ENCODE measurements at places on chromosomes 4 and X.
A peak's percentile ranks its signal among the peaks of the same experiment; 100 is the strongest.

DNA sequence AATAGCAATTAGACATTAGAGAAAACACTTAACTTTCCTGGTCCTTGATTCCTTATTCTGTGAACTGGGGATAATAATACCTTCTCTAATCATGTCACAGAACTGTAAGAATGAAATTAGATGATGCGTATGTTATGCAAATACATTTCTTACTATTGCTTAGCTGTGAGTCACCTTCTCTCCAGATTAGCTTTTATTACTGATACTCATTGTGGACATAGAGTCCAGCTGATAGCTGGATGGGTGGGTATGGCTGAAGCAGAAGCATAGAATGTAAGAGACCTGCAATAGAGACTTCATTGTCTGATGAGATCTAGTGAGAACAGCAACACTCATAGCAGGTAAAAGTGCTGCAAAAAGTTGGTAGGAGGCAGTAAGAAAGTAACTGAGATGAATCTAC, 437.2 kb upstream of the ZFP42 start:
- DNase-seq = no peak

- no peak for DNase-seq
Observed at GRCh38 chrX:41276661-41277506, 57.1 kb upstream of the DDX3X start.

DNA sequence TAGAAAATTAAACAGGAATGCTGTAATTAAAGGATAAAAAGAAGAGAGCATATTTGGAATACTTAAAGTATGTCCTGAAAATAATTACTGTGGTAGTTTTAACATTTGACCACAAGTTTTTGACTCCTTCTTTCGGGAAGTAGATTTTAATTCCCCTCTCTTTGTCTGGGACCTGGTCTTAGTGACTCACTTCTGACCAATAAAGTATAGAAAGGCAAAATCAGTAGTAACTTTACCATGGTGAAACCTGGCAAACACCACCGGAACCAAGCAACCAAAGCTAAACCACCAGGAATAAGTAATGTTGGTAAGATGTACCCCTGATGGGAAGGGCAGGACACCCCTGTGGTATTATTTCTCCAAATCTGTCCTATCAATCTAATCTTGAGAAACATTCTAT, 314.8 kb downstream of the PDHA2 start:
- no peak for DNase-seq

DNA sequence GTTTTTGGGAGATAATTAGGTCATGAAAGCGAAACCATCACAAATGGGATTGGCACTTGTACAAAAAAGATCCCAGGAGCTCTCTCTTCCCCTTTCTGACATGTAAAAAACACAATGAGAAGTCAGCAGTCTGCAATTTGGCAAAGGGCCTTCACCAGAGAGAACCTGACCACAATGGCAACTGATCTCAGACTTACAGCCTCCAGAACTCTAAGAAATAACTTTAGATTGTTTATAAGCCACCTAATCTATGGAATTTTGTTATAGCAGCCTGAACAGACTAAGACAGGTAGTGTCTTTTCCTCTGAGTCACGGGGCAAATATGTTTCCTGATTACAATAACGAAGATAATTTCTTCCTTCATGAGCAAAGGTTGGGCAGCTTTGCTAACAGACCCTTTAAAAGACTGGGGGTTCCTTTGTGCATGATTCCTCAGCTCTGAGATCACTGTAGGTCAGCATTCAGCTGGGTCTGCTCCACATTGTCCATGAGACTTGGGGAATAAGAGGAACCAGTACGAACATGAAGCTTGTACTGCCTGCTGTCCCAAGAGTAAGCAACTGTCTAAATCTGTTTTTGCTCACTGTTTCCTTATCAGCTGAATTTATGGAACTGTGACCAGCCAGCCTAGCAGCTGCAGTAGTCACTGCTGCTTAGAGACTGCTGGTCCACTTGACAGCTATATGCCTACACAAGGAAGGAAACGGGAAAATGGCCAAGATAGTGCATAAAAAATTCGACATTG, 191.6 kb downstream of the ANAPC10 start:
- DNase-seq = no peak

- DNase-seq = no peak
Observed at GRCh38 chrX:13418126-13419097, 98.6 kb upstream of the ATXN3L start.

- no peak for DNase-seq
Observed at GRCh38 chrX:11890836-11891514, 132.9 kb downstream of the MSL3 start.

- DNase-seq = no peak
Observed at GRCh38 chr4:3440979-3441500, 728 bp upstream of the HGFAC start.

- DNase-seq = no peak
Observed at GRCh38 chrX:22922961-22923360, 76.8 kb upstream of the DDX53 start.

DNA sequence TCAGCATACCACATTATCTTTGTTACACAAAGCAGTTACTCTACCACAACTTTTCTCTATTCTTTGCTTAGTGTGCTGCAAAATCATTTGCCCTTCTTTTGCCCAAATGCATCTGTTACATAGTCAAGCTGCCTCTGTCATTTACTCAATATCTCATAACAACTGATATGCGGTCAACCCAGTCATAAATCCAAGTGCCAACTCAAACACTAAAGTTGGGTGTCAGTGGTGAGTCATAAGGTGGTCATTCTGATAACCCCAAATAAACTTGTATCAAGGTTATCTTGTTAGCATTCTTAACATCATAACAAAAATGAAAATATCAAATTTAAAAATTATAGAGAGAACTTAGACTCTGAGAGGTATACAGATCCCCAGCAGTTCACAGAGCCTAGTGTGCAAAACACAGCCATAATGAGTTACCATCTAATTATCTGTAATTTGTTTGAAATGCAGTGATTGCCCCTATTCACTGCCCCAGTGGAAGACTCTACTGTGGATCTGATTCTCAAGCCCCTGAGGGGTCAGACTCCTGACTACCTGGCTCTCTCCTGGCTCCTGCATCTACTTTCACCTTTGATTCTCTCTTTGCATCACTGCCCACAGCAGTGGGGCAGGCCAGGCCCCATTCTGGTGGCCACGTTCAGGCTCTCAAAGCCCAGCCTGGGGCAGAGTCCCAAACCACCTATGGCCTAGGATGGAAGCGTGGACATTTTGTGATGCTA, 29.2 kb downstream of the TBC1D9 start:
- DNase-seq = peak; percentile 9

DNA sequence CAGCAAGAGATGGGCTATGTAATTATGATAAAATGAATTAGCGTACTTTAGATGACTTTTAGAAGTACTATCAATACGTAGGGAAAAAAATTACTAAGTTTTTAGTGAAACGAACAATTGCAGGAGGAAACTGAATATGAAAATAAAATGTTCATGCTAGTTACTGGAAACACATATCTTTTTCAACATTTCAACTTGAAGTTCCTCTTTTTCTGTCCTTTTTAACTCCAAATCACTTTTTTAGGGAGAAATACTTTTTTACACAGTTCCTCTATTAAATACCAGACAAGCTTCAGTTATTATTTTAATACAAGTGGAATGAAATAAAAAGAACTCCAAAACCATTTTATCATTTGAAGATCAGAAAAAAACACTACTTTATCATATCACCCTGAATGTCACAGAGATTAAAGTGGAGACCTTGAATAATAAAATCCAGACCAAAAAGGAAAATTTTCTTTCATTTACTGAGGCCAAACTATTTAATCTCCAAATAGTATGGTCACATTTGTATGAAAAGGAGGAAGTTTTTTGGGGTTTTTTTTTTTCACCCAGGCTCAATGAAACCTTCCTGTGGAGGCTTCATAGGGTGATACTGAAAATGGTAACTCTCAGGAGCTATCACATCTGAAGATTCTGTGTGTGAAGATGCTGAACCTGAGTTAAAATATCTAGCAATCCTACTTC, 306.2 kb downstream of the INPP4B start:
- DNase-seq = no peak
